NCI-H1105 (cell line): ENCODE measurements at places on chromosomes 11 and 22.

- DNase-seq = no peak
Measured at GRCh38 chr11:117433717-117434116, 106.1 kb downstream of the CEP164 start.

- no peak for DNase-seq
Measured at GRCh38 chr11:94150704-94151685, 22.4 kb downstream of the PANX1 start.

DNA sequence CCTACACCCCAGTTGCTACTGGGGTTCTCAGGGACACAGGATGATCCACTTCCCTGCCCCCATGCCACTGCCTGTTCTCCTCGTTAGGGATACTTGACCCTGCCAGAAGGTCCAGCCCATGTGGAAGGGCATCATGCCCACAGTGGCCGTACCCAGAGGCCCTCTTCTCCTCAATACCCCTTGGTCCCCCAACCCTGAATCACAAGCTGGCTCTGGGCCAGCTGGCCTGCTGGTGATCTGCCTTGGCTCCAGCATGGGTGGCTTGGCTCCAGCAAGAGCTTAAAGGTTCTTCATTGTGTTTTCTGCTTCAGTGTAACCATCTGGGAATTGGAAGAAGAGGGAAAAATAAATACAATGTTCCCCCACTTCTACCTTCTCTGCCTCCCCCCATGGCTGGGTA is 11.1 kb upstream of the TPBGL start:
- DNase-seq = no peak

- DNase-seq = no peak
Measured at GRCh38 chr11:104333977-104334376, 170.0 kb upstream of the PDGFD start.

DNA sequence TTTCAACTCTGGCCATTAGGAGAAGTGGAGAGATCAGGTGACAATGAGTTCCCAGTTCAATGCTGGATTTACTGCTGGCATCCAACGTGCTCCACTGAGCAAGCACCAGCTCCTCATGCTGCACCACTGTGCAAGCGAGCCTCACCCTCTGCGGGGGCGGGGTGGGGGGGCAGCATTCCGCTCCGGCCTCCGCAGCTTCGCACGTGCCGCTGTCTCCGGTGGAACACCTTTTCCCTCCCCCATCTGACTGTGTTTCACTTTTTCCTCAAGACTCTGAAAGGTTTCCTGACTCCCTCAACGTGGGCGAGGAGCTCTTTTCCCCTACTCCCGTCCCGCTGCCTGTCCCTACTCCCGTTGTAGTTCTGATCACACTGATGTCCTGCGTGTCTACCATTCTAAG is 835 bp upstream of the RHOD start:
- DNase-seq = no peak

- DNase-seq = no peak
Measured at GRCh38 chr11:61375761-61376108, 13.6 kb downstream of the TMEM138 start.

DNA sequence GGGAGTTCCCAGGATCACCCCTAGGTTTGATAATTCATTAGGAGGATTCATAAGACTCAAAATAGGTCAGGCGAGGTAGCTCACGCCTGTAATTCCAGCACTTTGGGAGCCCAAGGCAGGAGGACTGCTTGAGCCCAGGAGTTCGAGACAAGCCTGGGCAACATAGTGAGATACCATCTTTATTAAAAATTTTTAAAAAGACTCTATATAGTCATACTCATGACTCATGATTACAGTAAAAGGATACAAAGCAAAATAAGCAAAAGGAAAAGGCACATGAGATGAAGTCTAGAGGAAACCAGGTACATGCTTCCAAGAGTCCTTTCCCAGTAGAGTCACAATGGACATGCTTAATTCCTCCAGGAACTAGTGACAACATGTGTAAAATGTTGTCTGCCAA is 13.9 kb upstream of the PTS start:
- no peak for DNase-seq

GRCh38 chr22:33640900-33641299 is 279.4 kb downstream of the LARGE1 start:
- DNase-seq = no peak

DNA sequence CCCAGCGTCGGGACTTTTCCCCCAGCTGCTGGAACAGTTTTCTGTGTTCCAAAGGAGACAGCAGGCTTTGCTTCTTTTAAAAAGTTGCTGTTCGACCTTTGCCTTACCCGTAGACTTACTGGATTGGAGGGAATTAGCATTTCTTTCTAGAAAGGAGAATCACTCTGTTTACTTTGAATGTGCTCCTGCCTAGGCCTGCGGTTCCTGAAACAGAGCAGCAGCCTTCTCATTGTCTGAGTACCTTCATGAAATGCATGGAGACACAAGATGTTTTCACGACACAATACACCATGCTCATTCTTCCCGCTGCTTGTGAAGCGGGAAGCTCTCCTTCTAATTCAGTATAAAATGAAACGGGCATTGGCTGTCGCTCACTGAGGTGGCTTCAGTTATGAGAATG is 196.2 kb downstream of the TBC1D22A start:
- DNase-seq = no peak

- no peak for DNase-seq
Measured at GRCh38 chr11:65129649-65130441, 4.5 kb downstream of the SYVN1 start.

DNA sequence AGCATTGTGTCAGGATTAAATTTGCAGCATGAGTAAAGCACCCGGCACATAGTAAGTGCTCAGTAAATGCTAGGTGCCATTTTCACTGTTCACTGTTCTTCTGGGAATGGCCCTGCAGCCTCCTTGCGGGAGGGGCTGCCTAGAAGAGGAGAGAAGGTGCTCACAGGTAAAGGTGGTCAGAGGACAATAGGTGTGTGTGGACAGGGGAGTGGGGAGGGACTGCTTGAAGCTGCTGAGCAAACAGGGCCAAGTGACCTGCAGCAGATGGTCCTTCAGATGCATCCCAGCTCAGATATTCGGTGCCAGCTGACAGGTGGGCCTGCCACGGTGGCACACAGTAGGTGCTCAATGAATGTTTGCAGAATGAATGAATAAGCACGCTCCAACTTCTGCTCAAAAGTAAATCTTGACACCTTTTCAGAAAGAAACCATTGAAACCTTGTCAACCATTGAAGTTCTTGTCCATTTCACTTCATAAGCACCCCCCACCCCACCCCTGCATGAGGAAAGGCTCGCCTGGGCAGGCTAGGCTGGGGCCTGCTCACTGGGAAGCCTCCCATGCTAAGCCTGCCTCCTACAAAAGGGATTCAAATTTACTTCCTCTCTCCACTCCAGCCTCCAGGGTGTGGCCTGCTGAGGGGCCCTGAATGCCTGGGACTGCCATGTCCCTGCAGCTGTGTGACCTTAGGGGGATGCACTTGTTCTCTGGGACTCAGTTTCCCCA is 1.6 kb downstream of the KIAA0930 start:
- DNase-seq = no peak

- DNase-seq = no peak
Measured at GRCh38 chr11:102926961-102927623, 28.4 kb downstream of the MMP13 start.

DNA sequence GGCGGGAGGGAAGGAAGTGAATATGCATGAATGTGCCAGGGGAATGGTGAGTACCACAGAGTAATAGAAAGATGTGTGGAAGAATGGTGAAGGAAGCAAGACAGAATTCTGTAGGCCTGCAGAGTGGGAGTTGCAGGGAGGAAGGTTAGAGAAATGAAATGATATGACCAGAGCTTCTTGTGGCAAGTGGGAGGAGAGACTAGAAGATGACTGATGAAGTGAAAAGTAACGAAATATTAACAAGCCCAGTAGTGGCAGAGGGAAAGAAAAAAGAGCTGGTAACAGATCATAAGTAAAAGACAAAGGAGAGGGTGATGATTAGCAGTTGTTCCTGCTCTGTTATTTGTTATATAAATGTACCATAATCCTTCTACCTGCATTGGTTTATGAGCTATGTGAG is 1.0 kb upstream of the ALKBH8 start:
- no peak for DNase-seq

- DNase-seq = no peak
Measured at GRCh38 chr22:43824724-43825420, 12.8 kb upstream of the EFCAB6 start.

GRCh38 chr22:17284888-17285287 is 65.7 kb upstream of the ADA2 start:
- no peak for DNase-seq

DNA sequence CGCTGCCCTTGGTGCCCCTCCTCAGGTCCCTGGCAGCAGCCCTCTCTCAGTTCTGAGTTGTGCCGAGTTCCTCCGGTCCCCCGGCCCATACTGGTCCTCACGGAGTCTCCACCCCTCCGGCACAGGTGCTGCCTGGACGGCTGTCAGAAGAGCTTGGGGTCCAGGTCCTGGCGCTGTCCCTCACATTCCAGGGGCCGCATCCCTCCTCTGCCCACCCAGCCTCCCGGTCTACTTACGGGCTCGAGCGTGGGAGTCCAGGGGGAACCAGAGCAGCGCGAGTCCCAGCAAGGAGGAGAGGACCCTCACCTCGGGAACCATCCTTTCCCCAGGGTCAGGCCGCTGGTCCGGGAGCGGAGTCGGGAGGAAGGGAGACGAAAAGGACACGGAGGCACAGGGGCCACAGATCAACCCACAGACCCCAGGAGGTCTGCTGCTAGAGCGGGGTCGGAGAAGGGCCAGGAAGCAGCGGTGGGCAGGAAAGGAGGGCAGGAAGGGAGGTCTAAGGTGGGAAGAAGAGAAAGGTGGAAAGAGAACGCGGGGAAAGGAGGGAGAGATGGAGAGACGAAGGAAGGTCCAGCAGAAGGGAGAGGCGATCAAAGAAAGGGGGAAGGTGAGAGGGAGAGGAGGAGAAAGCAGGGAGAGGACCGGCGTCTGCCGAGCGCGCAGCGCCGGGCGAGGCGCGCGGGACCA is 510 bp downstream of the CHRDL2 start:
- no peak for DNase-seq

- no peak for DNase-seq
Measured at GRCh38 chr22:46929710-46930204, 167.3 kb downstream of the TBC1D22A start.

DNA sequence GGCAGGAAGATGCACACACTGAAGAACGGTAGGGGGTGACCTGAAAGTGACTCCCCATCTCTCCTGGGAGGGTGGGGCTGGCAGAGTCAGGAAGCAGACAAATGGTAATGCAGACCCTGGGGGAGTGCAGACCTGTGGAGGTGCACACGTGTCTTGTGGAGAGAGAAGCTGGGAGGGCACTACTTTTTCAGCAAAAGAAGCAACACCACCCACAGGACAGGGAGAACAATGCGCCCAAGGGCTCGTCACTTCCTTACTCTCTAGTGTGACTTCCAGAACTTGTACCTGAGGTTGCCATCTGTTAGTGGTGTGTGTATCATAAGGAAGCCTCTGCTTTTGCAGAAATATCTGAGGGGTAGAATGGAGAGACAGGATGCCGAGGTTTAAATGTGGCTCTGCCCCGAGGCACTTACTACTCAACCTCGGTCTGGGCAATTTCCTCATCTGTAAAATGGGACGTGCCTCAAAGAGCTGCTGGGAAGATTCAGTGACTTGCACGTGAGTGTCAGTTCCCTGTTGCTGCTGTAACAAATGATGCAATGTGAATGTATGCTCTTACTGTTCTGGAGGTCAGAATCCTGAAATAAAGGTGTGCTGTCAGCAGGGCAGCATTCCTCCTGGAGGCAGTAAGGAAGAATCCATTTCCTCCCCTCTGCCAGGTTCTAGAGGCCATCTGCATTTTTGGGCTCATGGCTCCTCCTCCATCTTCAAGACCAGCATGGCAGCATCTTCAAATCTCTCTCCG is 323.4 kb downstream of the SHANK2 start:
- no peak for DNase-seq

- no peak for DNase-seq
Measured at GRCh38 chr11:103420593-103420992, 311.4 kb downstream of the DYNC2H1 start.

- DNase-seq = peak; percentile 49
Measured at GRCh38 chr11:32792948-32793475, 1.4 kb downstream of the CCDC73 start.

- no peak for DNase-seq
Measured at GRCh38 chr22:26401726-26402125, 27.3 kb upstream of the ASPHD2 start.

DNA sequence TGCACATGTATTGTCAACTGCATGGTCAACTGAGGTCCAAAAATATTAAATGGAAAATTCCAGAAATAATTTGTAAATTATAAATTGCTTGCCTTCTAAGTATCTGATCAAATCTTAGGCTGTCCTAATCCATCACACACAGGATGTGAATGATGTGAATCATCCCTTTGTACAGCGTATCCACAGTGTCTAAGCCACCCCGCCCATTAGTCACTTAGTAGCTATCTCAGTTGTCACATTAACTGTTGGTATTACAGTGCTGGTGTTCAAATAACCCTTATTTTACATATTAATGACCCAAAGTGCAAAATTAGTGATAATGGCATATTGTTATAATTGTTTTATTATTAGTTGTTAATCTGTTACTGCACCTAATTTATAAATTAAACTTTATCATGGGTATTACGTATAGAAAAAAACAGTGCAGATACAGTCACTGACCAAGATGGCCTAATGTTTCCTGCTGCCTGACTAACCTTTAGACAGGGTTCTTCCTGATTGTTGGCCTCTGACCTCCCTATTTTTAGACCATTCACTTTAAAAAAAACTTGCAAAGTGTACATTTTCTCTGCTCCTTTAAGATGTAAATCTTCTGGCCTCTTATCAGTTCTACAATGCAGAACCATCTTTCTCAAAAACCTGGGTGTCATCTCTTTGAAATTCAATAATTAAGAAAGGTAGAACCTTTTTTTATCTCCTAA is 2.9 kb upstream of the SVIP start:
- DNase-seq = no peak

DNA sequence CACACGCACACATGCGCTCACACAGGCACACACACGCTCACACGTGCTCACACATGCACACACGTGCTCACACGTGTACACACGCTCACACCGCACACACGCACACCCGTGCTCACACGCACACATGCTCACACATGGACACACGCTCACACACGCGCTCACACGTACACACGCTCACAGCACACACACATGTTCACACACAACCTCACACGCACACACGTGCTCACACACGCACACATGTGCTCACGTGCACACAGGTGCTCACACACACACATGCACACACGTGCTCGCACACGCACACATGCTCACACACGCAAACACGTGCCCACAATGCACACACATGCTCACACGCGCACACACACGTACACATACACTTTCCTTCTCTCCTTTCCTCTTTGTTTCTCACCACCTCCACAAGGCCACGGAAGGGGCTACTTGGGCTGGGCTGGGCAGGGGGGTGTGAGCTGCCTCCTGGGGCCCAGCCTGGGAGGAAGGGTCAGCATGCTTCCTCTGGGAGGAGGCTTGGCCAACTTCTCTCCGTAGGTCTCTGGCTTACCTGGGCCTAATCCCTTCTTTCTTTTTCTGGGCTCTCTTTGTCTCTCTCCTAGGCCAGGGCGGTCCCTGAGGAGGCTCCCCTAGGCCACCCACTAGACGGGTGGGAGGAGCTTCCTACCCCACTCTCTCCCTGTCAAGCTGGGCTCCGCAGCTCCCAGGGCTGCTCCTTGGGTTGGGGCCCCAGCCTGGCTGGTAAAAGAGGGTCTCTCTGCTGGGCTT is 34.5 kb upstream of the PARVG start:
- DNase-seq = no peak
